Ovary (tissue), 10 donors: ENCODE measurements at places on chromosomes 3 and 15. TPM values are rescaled to one million over a fixed set of nuclear protein-coding genes. Genes with fewer than 3 reads are reported as not detected.

DNA sequence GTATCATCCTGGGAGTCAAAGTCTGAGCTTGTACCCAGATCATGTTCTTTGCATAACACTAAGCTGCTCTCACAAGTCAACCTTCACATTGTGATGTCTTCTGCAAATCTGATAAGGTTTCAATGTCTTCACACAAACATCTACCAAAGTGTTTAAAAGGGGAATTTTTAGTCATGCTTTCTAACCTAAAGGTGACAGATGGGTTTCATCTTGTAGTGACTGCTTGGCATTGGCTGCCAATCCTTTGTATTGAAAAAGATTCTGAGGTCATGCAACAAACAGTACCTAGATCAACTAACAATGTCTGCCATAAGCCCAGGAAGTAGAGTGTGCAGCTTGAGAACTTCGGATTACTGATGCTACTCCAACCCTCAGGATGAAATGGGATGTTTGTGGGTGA is 43.6 kb upstream of the DIPK2A start:
- DNase-seq: no peak

DNA sequence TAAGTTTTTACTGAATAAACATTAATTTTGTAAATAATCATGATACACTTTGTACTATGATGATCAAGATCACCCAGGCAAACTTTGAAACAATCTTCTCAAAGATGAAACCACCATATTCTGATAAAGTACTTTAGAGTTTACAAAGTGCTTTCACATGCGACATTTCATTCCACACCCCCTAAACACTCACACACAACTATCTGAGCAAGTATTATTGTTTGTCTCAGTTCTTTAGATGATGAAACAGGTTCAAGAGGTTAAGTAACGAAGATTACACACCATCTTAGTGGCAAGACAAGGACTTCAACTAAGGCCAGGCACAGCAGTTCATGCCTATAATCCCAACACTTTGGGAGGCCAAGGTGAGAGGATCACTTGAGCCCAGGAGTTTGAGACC is 37.6 kb downstream of the ZNF148 start:
- no peak for DNase-seq

- DNase-seq: no peak
These were observed 14.0 kb downstream of the TTC14 start for GRCh38 chr3:180615954-180616353.

GRCh38 chr15:38068626-38069391 is 134.4 kb downstream of the TMCO5A start:
- no peak for DNase-seq

GRCh38 chr3:178982137-178982536 is 89.5 kb downstream of the ZMAT3 start:
- DNase-seq: no peak

DNA sequence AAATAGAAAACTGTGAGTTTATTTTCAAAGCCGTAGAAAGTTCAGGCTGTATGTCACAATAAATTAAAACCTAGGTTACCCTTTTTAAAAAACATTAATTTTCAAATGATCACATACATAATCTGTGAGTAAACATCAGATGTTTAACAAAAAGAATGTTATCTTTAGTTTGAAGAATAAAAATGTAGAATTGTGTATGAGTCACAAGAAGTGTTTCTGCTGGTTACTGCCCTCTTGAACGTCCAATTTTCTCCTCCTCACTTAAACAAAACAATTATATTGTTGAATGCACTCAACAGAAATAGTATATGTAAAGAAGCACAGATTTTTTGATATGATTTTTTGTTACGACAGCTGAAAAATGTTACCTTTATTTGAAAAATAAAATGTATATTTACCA is 855.1 kb downstream of the ROBO1 start:
- DNase-seq: no peak

GRCh38 chr3:152396867-152397266 is 128.1 kb downstream of the MBNL1 start:
- no peak for DNase-seq

DNA sequence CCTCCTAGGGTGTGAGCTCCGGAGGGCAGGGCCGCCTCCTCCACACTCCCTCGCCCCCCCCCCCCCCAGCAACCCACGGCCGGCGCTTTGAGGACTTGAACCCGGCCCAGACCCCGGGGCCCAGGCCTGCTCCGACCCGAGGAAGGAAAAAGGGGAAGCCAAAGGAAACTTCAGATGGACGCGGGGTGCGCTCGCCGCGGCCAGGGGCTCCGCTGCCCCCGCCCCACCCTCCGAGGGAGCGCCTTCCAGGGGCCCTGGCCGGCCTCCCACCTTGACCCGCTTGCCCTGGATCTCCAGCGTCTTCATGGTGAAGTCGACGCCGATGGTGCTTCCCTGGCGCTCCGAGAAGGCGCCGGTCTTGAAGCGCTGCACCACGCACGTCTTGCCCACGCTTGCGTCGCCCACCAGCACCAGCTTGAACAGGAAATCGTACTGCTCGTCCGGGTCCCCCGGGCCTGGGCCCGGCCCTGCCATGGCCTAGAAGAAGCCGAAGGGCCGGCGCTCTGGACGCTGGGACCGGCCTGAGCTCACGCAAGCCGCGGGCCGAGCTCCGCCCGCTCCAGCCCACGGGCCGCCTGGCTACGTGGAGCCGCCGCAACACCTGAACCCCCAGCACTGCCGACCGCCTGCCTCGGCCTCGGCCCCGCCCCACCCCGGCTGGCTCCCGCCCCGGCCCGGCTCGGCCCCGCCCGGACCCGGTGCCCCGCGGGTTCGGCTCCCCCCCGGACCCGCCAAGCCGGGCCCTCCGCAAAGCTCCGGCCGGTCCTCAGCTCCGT is 400 bp downstream of the RAB43 start:
- peak; percentile 71 for DNase-seq

DNA sequence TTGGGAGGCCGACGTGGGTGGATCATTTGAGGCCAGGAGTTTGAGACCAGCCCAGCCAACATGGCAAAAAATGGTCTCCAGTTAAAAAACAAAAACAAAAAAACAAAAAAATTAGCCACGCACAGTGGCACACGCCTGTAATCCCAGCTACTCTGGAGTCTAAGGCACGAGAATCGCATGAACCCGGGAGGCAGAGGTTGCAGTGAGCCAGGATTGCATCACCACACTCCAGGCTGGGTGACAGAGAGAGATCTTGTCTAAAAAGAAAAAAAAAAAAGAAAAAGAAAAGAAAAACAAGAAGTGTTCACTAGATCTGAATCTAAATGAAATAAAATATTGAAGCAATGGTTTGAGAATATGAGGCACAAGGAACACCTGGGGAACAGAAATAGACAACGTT is 36.7 kb downstream of the SLC9A9 start:
- DNase-seq: no peak

- DNase-seq: no peak
These were observed 182.7 kb downstream of the CNTN6 start for GRCh38 chr3:1275495-1275894.

Gene UPK1B
- polyA plus RNA-seq: 0.05 TPM

Gene CFAP100
- polyA plus RNA-seq: not detected

Gene CCDC174
- polyA plus RNA-seq: 35.5 TPM

Gene C3orf49
- not detected for polyA plus RNA-seq

Gene SEC62
- polyA plus RNA-seq: 113 TPM

Gene SUCNR1
- 0.04 TPM for polyA plus RNA-seq

Gene RASGRF1
- 0.90 TPM for polyA plus RNA-seq
